A549 treated with GW870086 at 1 μM for 4 hours (cell line): ENCODE measurements at places on chromosomes 2 and 18. TPM values are rescaled to one million over a fixed set of nuclear protein-coding genes. Genes with fewer than 3 reads are reported as not detected.

The HOXD13 gene
- 0.16 to 0.35 TPM (median 0.19 TPM) in 5 replicates for total RNA-seq

The MROH2A gene
- total RNA-seq, result 0.09 to 0.21 TPM (median 0.12 TPM) in 3 of 5 replicates, not detected in the others

The CTLA4 gene
- total RNA-seq, result not detected in 5 replicates

The C2orf81 gene
- total RNA-seq, result 2.2 to 4.1 TPM (median 3.2 TPM) in 5 replicates

The SLC5A7 gene
- total RNA-seq, result not detected in 5 replicates

The GCKR gene
- 0.08 to 0.80 TPM (median 0.43 TPM) in 4 of 5 replicates, not detected in the other for total RNA-seq

The SCYGR4 gene
- total RNA-seq, result not detected in 5 replicates

The C18orf54 gene
- 1.6 to 3.4 TPM (median 2.6 TPM) in 5 replicates for total RNA-seq

The KCNK3 gene
- total RNA-seq, result 0.46 to 1.2 TPM (median 0.68 TPM) in 5 replicates

The UGT1A8 gene
- 0.07 to 0.28 TPM in 2 of 5 replicates, not detected in the others for total RNA-seq

The UGT1A5 gene
- 0.09 to 0.13 TPM in 2 of 5 replicates, not detected in the others for total RNA-seq

The TMEM198 gene
- total RNA-seq, result 0.55 to 1.5 TPM (median 0.94 TPM) in 5 replicates

The PAX8 gene
- total RNA-seq, result 0.65 to 1.3 TPM (median 0.95 TPM) in 5 replicates

The NT5C1B gene
- total RNA-seq, result not detected in 5 replicates

The DYNAP gene
- not detected in 5 replicates for total RNA-seq

The GPAT2 gene
- total RNA-seq, result not detected in 5 replicates

The ITGB6 gene
- total RNA-seq, result 0.59 to 0.91 TPM (median 0.78 TPM) in 5 replicates

The RIF1 gene
- 11.7 to 21.8 TPM (median 20.0 TPM) in 5 replicates for total RNA-seq

The MDH1B gene
- total RNA-seq, result 1.1 to 2.3 TPM (median 1.5 TPM) in 5 replicates

The AGAP1 gene
- total RNA-seq, result 16.2 to 24.3 TPM (median 23.1 TPM) in 5 replicates

The C2orf80 gene
- total RNA-seq, result not detected in 5 replicates

The GPR45 gene
- total RNA-seq, result not detected in 5 replicates

The MC5R gene
- total RNA-seq, result not detected in 5 replicates

The SCYGR7 gene
- not detected in 5 replicates for total RNA-seq

The ZNF385B gene
- total RNA-seq, result 0.15 to 0.18 TPM (median 0.17 TPM) in 3 of 5 replicates, not detected in the others

The UGT1A6 gene
- total RNA-seq, result 0.31 to 1.8 TPM (median 1.5 TPM) in 5 replicates

The MC4R gene
- not detected in 5 replicates for total RNA-seq

The KLHL14 gene
- total RNA-seq, result not detected in 5 replicates

The CARF gene
- 0.76 to 1.6 TPM (median 1.1 TPM) in 5 replicates for total RNA-seq

The RUFY4 gene
- total RNA-seq, result 0.23 TPM in 1 of 5 replicates, not detected in the others

The KYNU gene
- total RNA-seq, result 256 to 305 TPM (median 269 TPM) in 5 replicates

The ANKRD30B gene
- not detected in 5 replicates for total RNA-seq

The HOXD4 gene
- 0.27 to 0.71 TPM (median 0.47 TPM) in 5 replicates for total RNA-seq

The IGFBP2 gene
- 65.5 to 93.5 TPM (median 92.1 TPM) in 5 replicates for total RNA-seq

The CDH7 gene
- total RNA-seq, result 0.03 TPM in 1 of 5 replicates, not detected in the others

The PARD6G gene
- total RNA-seq, result 2.5 to 3.5 TPM (median 3.2 TPM) in 5 replicates

The KCNE4 gene
- total RNA-seq, result 0.24 to 0.69 TPM (median 0.57 TPM) in 5 replicates

The SFT2D3 gene
- 4.5 to 6.8 TPM (median 5.9 TPM) in 5 replicates for total RNA-seq

The SERPINB3 gene
- total RNA-seq, result 0.07 to 0.13 TPM (median 0.10 TPM) in 3 of 5 replicates, not detected in the others

The HADHA gene
- total RNA-seq, result 117 to 133 TPM (median 121 TPM) in 5 replicates

The BMP10 gene
- not detected in 5 replicates for total RNA-seq

The SLC8A1 gene
- 0.23 to 0.39 TPM (median 0.26 TPM) in 5 replicates for total RNA-seq

The IKZF2 gene
- total RNA-seq, result 0.13 to 0.41 TPM (median 0.25 TPM) in 5 replicates

The SGPP2 gene
- 0.32 to 0.60 TPM (median 0.45 TPM) in 5 replicates for total RNA-seq

The CCDC141 gene
- total RNA-seq, result not detected in 5 replicates

The SALL3 gene
- not detected in 5 replicates for total RNA-seq

The POTEI gene
- total RNA-seq, result 0.07 TPM in 1 of 5 replicates, not detected in the others

The ALPG gene
- total RNA-seq, result 0.24 to 0.47 TPM (median 0.38 TPM) in 5 replicates

The PPP1CB gene
- 93.0 to 140 TPM (median 132 TPM) in 5 replicates for total RNA-seq

The AQP12A gene
- total RNA-seq, result not detected in 5 replicates

The TPO gene
- 0.07 to 0.27 TPM (median 0.08 TPM) in 3 of 5 replicates, not detected in the others for total RNA-seq

The EMILIN1 gene
- 0.32 to 0.56 TPM (median 0.45 TPM) in 5 replicates for total RNA-seq

The GKN1 gene
- 0.56 to 0.72 TPM (median 0.57 TPM) in 4 of 5 replicates, not detected in the other for total RNA-seq

The CD8B2 gene
- total RNA-seq, result not detected in 5 replicates
